Activated CD4-positive, alpha-beta memory T cell treated with anti-CD3 and anti-CD28 coated beads, Interleukin-2, amount 10 ng/mL, durations not matched to agents 7 days and 5 days (primary cell): ENCODE measurements at places on chromosomes 2 and 18. TPM values are rescaled to one million over a fixed set of nuclear protein-coding genes. Genes with fewer than 3 reads are reported as not detected.

DNA sequence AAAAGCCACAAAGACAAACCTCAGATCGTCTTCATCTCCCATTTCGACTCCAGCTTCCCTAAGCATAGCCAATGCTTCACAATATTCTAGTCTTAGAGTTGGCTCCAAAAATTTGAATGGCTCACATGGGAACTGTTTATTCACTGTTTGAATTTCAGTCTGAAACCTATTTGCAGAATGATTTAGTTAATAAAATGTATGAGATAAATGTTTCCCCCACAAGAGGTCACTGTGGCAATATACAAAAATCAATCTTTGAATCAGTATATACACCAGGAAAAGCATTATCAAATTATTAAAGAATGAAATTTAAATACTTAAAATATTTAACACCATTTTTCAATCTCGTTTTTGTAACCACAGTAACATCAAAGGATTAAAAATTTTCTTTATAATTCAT lies 40.0 kb upstream of the MCM6 start:
- peaks cover 16% of the 10 kb centered on the region for H3K36me3 ChIP-seq
- no peak overlapping the region for H3K4me3 ChIP-seq
- no peak overlapping the region for H3K27ac ChIP-seq
- DNase-seq = no peak

DNA sequence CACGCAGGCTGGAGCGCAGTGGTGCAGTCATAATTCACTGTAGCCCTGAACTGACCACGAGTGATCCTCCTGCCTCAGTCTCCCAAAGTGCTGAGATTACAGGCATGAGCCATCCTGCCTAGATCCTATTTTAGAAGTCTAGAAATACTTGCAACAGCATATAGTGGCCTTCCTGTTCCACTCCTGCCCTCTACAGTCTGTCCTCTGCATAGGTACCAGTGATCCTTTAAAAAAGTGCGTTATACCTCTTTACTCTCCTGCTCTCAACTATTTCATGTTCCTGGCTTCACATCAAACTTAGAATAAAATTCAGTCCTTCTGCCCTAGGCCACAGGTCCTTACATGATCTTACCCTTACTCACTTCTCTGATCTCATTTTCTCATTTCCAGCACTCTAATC lies 6.0 kb downstream of the COMMD1 start:
- no peak overlapping the region for H3K4me3 ChIP-seq
- no peaks in the 10 kb centered on the region for H3K27me3 ChIP-seq
- no peak overlapping the region for H3K27ac ChIP-seq
- DNase-seq = no peak

Gene OTOS
- not detected for total RNA-seq

GRCh38 chr18:11147371-11147951 lies 1.9 kb downstream of the PIEZO2 start:
- H3K4me1 ChIP-seq = no peaks in the 10 kb centered on the region
- H3K4me3 ChIP-seq = no peak overlapping the region
- no peak for DNase-seq
- no peaks in the 10 kb centered on the region for H3K36me3 ChIP-seq
- peaks cover 37% of the 10 kb centered on the region for H3K27me3 ChIP-seq
- no peak overlapping the region for H3K27ac ChIP-seq

- DNase-seq = no peak
- no peak overlapping the region for H3K4me3 ChIP-seq
- no peaks in the 10 kb centered on the region for H3K27me3 ChIP-seq
- peaks cover 4% of the 10 kb centered on the region for H3K36me3 ChIP-seq
- peak overlapping the region; percentile 42 for H3K27ac ChIP-seq
- peaks cover 43% of the 10 kb centered on the region for H3K4me1 ChIP-seq
Measured at GRCh38 chr2:61425605-61426155, 45.2 kb downstream of the USP34 start.

- H3K4me1 ChIP-seq = peaks cover 47% of the 10 kb centered on the region
- H3K27ac ChIP-seq = peak overlapping the region; percentile 69
- no peak for DNase-seq
- no peaks in the 10 kb centered on the region for H3K27me3 ChIP-seq
- H3K4me3 ChIP-seq = peak overlapping the region; percentile 80
- H3K36me3 ChIP-seq = peaks cover 11% of the 10 kb centered on the region
Measured at GRCh38 chr2:69386360-69386759, 667 bp downstream of the GFPT1 start.

- H3K36me3 ChIP-seq = no peaks in the 10 kb centered on the region
- no peak overlapping the region for H3K4me3 ChIP-seq
- H3K27ac ChIP-seq = no peak overlapping the region
- no peaks in the 10 kb centered on the region for H3K27me3 ChIP-seq
Measured at GRCh38 chr18:74796841-74797576, 199.3 kb downstream of the ZNF407 start.

DNA sequence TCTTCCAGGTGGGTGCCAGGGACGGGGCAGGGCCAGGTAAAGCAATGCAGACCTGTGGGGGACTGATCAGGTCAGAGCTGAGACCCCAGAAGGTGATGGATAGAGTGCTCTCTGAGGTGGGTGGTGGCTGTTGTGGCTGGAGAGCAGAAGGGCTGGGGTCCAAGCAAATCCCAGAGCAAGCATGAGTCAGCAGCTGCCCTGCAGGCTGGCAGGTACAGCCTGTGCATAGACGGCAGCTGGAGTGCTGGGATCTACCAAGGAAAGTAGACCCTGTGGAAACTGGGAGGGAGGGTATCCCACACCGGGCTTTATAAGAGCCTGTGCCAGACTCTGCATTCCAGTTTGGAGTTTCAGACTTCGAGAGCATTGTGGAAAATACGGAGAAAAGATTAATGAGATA lies 663 bp downstream of the TRIM54 start:
- no peak overlapping the region for H3K4me3 ChIP-seq
- H3K27me3 ChIP-seq = peaks cover 58% of the 10 kb centered on the region
- no peaks in the 10 kb centered on the region for H3K36me3 ChIP-seq

GRCh38 chr2:104932243-104932642 lies 78.3 kb downstream of the POU3F3 start:
- DNase-seq = no peak
- no peak overlapping the region for H3K4me3 ChIP-seq
- H3K4me1 ChIP-seq = no peaks in the 10 kb centered on the region
- H3K27ac ChIP-seq = no peak overlapping the region
- H3K27me3 ChIP-seq = peaks cover 11% of the 10 kb centered on the region

DNA sequence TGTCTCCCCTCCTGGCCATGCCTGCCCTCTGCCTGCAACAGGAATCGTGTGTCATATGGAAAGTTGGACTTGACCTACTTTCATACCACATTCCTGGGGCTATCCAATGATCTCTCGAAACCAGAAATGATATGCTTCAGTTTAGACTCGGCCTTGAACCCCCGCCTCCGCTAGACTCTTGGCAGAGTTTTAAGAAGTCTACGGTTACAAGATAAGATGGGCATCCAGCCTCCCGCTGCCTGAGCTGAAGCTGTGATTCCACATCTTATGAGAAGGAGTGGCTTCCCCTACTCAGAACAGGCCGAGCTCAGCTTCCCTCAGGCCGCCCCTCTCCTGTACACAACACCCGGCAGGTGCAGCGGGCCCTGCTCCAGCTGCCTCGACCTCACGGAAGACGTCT lies 73.9 kb downstream of the MTCL1 start:
- DNase-seq = no peak
- H3K4me3 ChIP-seq = no peak overlapping the region
- peaks cover 2% of the 10 kb centered on the region for H3K27me3 ChIP-seq
- no peaks in the 10 kb centered on the region for H3K36me3 ChIP-seq
- H3K27ac ChIP-seq = no peak overlapping the region

- H3K36me3 ChIP-seq = no peaks in the 10 kb centered on the region
- H3K4me1 ChIP-seq = no peaks in the 10 kb centered on the region
- no peak overlapping the region for H3K4me3 ChIP-seq
- DNase-seq = no peak
Measured at GRCh38 chr2:226001716-226002115, 602.2 kb downstream of the NYAP2 start.

Gene ELOA2
- not detected for total RNA-seq
